ENCODE measurements at places on chromosomes 4 and X. TPM values are rescaled to one million over a fixed set of nuclear protein-coding genes. Genes with fewer than 3 reads are reported as not detected.

- H3K4me3 ChIP-seq: no peak overlapping the region
- no peaks in the 10 kb centered on the region for H3K27me3 ChIP-seq
- no peak for DNase-seq
- no peaks in the 10 kb centered on the region for H3K4me1 ChIP-seq
Measured at GRCh38 chrX:40373025-40373424, 207.7 kb upstream of the ATP6AP2 start.

GRCh38 chrX:70998411-70999027 is 67.6 kb upstream of the SLC7A3 start:
- no peaks in the 10 kb centered on the region for H3K27me3 ChIP-seq
- H3K27ac ChIP-seq: no peak overlapping the region
- no peak for DNase-seq
- no peaks in the 10 kb centered on the region for H3K36me3 ChIP-seq

- H3K4me3 ChIP-seq: no peak overlapping the region
- H3K36me3 ChIP-seq: no peaks in the 10 kb centered on the region
- DNase-seq: no peak
- H3K27ac ChIP-seq: no peak overlapping the region
Measured at GRCh38 chr4:37604461-37604860, 81.7 kb downstream of the RELL1 start.

DNA sequence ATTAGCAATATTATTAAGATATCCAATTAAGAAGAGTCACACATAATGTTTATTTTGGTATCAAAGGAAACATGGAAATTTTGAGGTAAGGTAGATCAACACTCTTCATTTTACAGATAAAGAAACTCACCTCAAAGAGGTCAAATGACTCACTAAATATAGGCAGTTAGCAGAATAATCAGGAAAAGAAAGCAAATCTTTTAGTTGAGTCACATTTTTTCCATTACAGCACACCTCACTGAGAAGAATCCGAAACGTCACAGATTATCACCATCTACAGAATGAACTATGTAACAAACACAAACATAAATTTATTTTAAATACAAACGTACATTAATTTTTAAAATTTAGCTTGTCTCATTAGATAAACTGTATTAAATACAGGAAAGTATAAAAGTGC is 70.1 kb downstream of the TMEM47 start:
- no peaks in the 10 kb centered on the region for H3K36me3 ChIP-seq
- no peak for DNase-seq
- H3K4me1 ChIP-seq: no peaks in the 10 kb centered on the region
- no peak overlapping the region for H3K27ac ChIP-seq

DNA sequence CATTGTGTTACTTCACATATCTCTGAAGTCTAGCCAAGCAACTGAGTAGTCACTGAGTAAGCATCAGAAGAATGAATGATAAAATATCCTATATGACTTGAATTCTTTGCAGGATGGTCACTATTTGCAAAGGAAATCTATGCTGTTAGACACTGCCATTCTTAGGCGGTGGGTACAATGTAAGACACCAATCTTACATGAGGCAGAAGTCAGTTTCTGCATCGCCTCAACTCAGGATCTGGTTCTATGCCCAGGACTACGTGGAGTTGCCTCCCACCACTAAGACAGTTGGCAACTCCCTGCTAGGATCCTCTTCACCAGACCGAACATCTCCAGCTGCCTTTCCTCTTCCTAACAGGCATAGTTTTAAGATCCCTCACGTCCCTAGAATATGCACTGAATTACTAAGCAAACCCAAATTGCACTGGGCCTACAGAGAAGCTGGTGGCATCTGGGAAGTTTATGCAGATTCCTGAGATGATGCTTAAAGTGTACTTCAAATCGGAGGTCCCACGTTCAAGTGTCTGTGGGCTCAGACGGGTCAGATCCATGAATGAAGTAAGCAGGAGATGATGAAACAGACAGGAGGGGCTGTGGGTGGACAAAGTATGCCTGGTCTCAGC is 45.6 kb downstream of the SEL1L3 start:
- no peaks in the 10 kb centered on the region for H3K27me3 ChIP-seq
- no peak overlapping the region for H3K4me3 ChIP-seq
- H3K4me1 ChIP-seq: peaks cover 21% of the 10 kb centered on the region
- no peak for DNase-seq
- no peak overlapping the region for H3K27ac ChIP-seq
- no peaks in the 10 kb centered on the region for H3K36me3 ChIP-seq

GRCh38 chrX:45274576-45274975 is 73.9 kb upstream of the DIPK2B start:
- H3K36me3 ChIP-seq: no peaks in the 10 kb centered on the region
- DNase-seq: no peak
- no peaks in the 10 kb centered on the region for H3K27me3 ChIP-seq
- no peak overlapping the region for H3K27ac ChIP-seq

DNA sequence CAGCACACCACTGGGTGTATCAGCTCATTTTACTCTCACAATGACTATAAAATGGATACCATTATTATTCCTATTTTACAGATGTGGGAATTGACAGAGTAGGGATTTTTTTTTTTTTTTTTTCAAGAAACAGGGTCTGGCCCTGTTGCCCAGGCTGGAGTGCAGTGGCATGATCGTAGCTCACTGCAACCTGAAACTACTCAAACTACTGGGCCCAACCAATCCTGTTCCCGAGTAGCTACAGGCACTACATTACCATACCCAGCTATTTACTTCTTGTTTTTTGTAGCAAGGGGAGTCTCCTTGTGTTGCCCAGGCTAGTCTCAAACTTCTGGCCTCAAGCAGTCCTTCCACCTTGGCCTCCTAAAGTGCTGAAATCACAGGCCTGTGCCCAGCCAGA is 95.2 kb downstream of the LARP7 start:
- no peak for DNase-seq
- H3K27ac ChIP-seq: no peak overlapping the region
- no peaks in the 10 kb centered on the region for H3K4me1 ChIP-seq
- H3K36me3 ChIP-seq: no peaks in the 10 kb centered on the region
- H3K27me3 ChIP-seq: no peaks in the 10 kb centered on the region

GRCh38 chrX:140343226-140343868 is 161.5 kb downstream of the SOX3 start:
- no peak overlapping the region for H3K4me3 ChIP-seq
- no peaks in the 10 kb centered on the region for H3K27me3 ChIP-seq
- no peak for DNase-seq

- H3K4me3 ChIP-seq: no peak overlapping the region
- no peak overlapping the region for H3K27ac ChIP-seq
- no peaks in the 10 kb centered on the region for H3K27me3 ChIP-seq
- DNase-seq: no peak
Measured at GRCh38 chr4:52265781-52266525, 214.8 kb downstream of the SPATA18 start.

GRCh38 chrX:115367951-115368350 is 78.4 kb downstream of the LUZP4 start:
- H3K36me3 ChIP-seq: no peaks in the 10 kb centered on the region
- peaks cover 6% of the 10 kb centered on the region for H3K4me1 ChIP-seq
- no peak overlapping the region for H3K27ac ChIP-seq
- no peak for DNase-seq

DNA sequence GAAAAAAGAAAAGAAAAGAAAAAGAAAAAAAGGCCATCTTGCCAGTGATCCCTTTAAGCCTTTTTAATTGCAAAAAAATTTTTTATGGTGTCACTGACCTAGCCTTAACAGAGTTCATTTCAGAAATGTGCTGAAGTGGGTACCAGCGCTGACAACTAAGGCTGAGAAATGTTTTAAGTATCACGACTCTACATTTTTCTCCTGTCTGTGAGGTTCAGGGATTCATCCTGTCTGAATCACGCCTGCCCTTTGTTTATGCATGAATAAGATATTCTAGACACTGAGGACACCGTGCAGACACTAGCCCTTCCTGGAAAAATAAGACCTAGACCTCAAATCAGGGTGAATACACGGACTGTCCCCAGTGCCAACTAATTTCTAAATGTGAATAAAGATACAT is 154.4 kb upstream of the NOCT start:
- DNase-seq: no peak
- H3K4me3 ChIP-seq: no peak overlapping the region
- no peaks in the 10 kb centered on the region for H3K27me3 ChIP-seq

DNA sequence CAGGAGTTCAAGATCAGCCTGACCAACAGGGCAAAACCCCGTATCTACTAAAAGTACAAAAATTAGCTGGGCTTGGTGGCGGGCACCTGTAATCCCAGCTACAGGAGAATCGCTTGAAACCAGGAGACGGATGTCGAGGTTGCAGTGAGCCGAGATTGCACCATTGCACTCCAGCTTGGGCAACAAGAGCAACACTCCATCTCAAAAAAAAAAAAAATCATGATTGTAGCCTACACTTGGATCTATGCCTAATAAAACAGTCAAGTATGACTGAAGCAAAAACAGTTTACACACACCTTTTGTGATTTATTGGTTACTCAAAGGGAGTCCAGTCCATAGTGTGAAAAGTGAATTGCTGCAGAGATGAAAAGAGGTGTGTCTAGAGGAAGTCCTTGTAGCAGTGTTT is 34.7 kb upstream of the TASL start:
- no peaks in the 10 kb centered on the region for H3K4me1 ChIP-seq
- H3K27me3 ChIP-seq: no peaks in the 10 kb centered on the region
- H3K4me3 ChIP-seq: no peak overlapping the region
- no peaks in the 10 kb centered on the region for H3K36me3 ChIP-seq

DNA sequence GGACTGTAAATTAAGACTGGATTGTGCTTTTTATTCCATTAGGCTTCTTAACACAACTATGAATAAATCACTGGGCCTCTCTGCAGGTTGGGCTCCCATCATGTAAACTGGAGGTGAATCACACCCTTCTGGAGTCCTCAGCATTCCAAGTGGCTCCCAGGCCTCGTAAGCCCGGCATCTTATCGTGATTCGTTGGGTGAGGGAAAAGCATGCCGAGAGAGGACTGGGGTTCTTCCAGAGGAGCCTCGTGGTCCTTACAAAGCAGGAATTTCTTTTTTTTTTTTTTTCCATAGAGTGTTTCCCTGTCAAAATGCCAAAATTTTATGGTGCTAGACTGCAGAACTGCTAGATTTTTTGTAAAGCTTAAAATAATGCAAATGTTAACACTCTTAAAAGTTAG is 20.0 kb downstream of the CLDN22 start:
- H3K4me1 ChIP-seq: no peaks in the 10 kb centered on the region
- H3K4me3 ChIP-seq: no peak overlapping the region
- no peak overlapping the region for H3K27ac ChIP-seq
- H3K27me3 ChIP-seq: no peaks in the 10 kb centered on the region

- no peak for DNase-seq
- no peak overlapping the region for H3K4me3 ChIP-seq
- H3K27ac ChIP-seq: no peak overlapping the region
- no peaks in the 10 kb centered on the region for H3K27me3 ChIP-seq
- H3K36me3 ChIP-seq: no peaks in the 10 kb centered on the region
Measured at GRCh38 chr4:121554382-121554781, 142.4 kb downstream of the ANXA5 start.

DNA sequence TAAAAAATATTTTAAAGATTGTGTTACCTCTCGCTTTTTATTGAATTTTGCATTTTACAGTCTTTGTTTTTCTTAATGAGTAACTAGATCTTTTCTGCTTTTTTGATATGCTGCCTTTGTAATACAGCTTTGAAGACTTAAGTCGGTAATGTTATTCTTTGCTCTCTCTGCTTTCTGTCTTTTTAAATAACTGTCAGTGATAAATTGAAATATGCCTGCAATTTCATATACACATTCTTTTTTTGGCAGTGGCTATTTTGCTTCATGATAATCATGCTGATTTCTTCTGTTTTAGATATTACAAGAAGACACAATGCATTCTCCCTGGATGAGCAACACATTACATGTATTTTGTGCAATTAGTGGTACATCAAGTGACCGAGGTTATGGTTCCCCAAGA is 42.0 kb upstream of the IL13RA1 start:
- no peak overlapping the region for H3K27ac ChIP-seq
- H3K4me1 ChIP-seq: no peaks in the 10 kb centered on the region
- no peak overlapping the region for H3K4me3 ChIP-seq
- no peak for DNase-seq
- H3K36me3 ChIP-seq: no peaks in the 10 kb centered on the region

DNA sequence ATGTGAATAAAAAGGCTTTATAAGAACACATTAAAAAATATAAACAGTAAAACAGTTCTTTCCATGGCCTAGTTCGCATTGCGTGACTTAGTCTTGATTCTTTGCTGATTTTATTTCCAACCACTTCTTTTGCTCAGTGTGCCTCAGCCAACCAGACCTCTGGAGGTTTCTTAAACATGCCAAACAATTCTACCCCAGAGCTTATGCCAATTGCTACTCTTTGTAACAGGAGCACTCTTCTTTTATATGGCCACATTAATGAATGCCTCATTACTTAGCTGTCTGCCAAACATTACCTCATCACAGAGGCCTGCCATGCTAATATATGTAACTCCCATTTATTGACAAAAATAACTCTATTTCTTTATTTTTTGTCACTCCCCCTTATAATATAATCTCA is 202.3 kb downstream of the NDST4 start:
- H3K27me3 ChIP-seq: no peaks in the 10 kb centered on the region
- H3K27ac ChIP-seq: no peak overlapping the region
- no peak for DNase-seq

- no peak overlapping the region for H3K4me3 ChIP-seq
- no peaks in the 10 kb centered on the region for H3K4me1 ChIP-seq
- H3K27me3 ChIP-seq: no peaks in the 10 kb centered on the region
- H3K27ac ChIP-seq: no peak overlapping the region
- H3K36me3 ChIP-seq: no peaks in the 10 kb centered on the region
Measured at GRCh38 chrX:108640817-108641216, 95.5 kb downstream of the IRS4 start.

GRCh38 chr4:128846063-128846462 is 36.6 kb downstream of the JADE1 start:
- no peak for DNase-seq
- peaks cover 15% of the 10 kb centered on the region for H3K4me1 ChIP-seq
- H3K27ac ChIP-seq: peak overlapping the region; percentile 52
- no peaks in the 10 kb centered on the region for H3K27me3 ChIP-seq
- peaks cover 49% of the 10 kb centered on the region for H3K36me3 ChIP-seq

DNA sequence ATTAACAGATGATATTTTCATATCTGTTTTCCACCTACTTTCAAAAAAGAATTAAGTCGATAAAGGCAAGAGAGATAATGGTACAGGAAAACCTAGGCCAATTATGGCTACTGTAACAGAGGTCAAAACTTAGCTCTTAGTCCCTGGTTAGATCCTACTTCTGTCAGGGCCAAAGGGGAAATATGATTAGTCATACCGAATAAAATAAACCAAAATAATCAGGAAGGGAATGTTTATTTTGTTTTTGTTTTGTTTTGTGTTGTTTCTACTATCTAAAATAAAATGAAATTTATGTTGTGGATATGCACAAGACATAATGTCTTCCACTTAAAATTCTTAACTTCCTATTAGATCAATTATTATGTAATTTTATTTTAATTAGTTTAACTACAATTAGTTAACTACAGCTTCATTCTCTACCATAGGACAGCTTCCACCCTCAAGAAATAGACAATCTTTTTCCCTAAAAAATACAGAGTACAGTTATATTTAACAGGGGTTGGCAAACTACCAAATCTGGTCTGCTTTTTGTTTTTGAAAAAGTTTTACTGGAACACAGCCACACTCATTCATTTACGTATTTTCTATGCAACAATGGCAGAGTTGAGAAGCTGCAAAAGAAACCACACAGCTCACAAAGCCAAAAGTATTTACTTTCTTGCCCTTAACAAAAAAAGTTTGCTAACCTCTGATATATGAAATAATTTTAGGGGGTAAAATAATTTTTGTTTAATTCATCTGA is 25.4 kb downstream of the TMEM47 start:
- H3K4me1 ChIP-seq: no peaks in the 10 kb centered on the region
- no peak overlapping the region for H3K4me3 ChIP-seq
- no peaks in the 10 kb centered on the region for H3K36me3 ChIP-seq
- H3K27ac ChIP-seq: no peak overlapping the region
- H3K27me3 ChIP-seq: no peaks in the 10 kb centered on the region

Gene ERAS
- not detected for total RNA-seq

Gene SPON2
- 80.5 TPM for total RNA-seq

Gene SPANXB1
- total RNA-seq: not detected

Gene MAGEB1
- total RNA-seq: not detected

Gene PNMA5
- total RNA-seq: not detected

Gene BEND2
- total RNA-seq: not detected

Gene CHRDL1
- total RNA-seq: 68.7 TPM

Gene GPR50
- total RNA-seq: not detected
